A549 treated with Mapracorat at 1 μM for 4 hours (cell line): ENCODE measurements at places on chromosomes 4 and X. TPM values are rescaled to one million over a fixed set of nuclear protein-coding genes. Genes with fewer than 3 reads are reported as not detected.

AWAT1 gene
- not detected in 5 replicates for total RNA-seq

HSFX2 gene
- total RNA-seq: 0.14 to 0.27 TPM (median 0.17 TPM) in 3 of 5 replicates, not detected in the others

TAB3 gene
- total RNA-seq: 6.5 to 11.6 TPM (median 11.0 TPM) in 5 replicates

SMARCA1 gene
- total RNA-seq: 32.9 to 52.6 TPM (median 47.4 TPM) in 5 replicates

FAM9C gene
- 0.07 TPM in 1 of 5 replicates, not detected in the others for total RNA-seq

SLC6A14 gene
- not detected in 5 replicates for total RNA-seq

ATP1B4 gene
- 0.04 TPM in 2 of 5 replicates, not detected in the others for total RNA-seq

PSAPL1 gene
- total RNA-seq: 0.13 to 0.28 TPM (median 0.22 TPM) in 5 replicates

MAGEA11 gene
- total RNA-seq: 0.07 TPM in 1 of 5 replicates, not detected in the others

TCEAL7 gene
- total RNA-seq: not detected in 5 replicates

GPRASP1 gene
- total RNA-seq: 0.22 to 0.35 TPM (median 0.26 TPM) in 5 replicates

SCOC gene
- total RNA-seq: 24.1 to 32.2 TPM (median 28.4 TPM) in 5 replicates

LRCH2 gene
- not detected in 5 replicates for total RNA-seq

CDS1 gene
- 0.53 to 0.98 TPM (median 0.65 TPM) in 5 replicates for total RNA-seq

KLHL4 gene
- 4.4 to 6.2 TPM (median 5.3 TPM) in 5 replicates for total RNA-seq
